ENCODE measurements at places on chromosomes 6 and 20.

DNA sequence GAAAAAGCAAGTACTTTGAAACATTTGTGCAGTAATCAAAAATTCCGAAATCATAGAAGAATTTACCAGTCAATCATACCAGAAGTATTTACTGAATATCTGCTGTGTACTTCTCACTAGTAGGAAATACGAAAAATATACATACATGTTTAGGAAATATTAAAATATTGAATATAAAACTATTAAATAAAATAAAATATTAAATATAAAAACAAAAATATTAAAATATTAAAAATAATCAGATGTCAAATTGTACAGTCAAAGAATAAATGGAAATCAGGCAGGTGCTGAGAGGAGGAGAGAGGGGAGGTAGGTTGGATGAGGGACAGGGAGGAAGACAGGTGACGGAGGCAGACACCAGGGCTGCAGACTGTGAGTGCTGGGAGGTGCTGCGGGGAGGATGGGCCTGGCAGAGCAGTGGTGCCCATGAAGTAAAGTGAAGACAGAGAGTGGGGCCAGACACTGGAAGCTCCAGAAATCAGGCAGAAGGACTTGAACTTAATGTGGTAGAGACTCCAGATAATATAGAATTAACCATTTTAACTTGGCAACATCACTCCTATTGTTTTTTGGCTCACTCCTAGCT, 55.9 kb downstream of the PRKN start:
- DNase-seq = no peak

DNA sequence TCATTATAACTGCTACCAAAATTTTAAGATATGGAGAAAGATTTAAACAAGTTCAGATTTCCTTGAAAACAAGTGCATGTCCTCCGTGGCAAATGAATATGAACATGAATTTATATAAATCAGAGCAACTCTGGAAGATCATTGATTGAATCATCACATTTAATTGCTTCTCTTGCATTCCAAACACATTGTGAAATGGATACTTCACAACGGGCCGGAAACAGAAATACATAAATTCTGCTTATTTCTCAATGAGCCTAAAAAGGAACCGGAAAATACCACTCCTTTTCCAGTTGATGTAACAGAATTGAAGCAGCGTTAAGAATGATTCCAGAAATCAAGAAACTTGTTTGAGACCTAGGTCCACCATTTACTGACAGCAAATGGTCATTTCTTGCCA, 134.6 kb upstream of the BTN3A2 start:
- DNase-seq = no peak

DNA sequence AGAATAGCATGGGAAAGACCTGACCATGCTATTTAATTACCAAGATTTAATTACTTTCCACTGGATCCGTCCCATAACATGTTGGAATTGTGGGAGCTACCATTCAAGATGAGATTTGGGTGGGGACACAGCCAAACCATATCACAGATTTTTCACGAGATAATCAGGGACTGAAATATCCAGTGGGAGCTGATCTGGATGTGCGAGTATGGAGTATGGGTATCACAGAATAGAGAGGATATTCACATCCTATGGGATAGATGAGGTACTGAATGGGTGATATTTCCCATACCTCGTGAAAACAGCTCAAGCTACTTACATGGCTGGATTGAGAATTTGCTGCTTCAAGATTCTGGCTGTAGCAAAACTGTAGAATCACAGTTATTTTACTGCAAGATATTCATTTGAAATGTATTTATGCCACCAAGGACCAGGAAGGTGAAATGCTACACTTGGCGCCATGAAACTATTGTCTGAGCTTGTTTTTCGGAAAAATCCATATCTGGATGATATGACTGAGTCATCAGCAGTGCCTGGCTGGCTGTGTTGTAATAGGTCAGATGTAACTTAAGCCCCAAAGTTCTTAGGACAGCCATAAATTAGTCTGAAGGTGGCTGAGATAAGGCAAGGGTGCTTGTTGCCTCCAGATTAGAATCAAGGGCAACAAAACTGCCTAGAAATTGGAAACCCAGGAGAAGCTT, 29.8 kb downstream of the KCNS1 start:
- DNase-seq = no peak

DNA sequence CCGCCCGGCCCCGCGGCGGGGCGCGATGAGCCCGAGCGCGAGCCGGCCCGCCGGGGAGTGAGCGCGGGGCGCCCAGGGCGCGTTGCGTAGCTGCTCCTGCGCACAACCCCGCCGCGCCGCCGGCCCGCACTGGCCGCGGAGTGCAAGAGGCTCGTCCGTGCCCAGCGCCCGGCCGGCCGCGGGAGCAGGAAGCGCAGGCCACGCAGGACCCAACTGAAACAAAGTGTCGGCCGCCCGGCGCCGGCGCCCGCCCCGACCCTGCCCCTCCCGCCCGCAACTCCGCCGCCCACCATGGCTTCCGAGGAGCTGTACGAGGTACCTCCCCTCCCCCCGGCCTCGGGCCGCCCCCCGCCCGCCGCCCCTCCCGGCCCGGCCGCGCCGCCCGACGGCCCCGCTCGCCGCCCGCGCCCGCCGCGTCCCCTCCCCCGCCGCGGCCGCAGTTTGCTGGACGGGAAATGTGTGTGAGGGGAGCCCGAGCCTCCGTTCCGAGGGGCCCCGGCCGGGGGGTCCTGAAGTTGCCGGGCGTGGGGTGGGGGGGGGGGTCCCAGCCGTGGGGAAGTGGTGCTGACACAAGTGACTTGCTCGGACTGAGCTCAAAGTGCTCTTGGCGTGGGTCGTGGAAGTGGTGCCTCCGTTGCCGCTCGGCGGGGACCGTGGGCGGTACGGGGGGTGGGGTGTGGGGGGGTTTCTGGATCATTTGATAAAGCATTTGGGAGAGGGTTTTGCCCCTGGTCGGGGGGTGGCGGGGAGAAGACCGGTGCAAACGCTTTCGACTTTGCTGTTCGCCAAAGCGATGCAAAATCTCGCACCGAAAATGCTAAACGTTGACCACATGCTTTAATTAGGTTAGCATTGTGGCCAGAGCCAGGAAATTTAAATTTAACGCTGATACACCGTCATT, 539 bp downstream of the CDYL start:
- no peak for DNase-seq

DNA sequence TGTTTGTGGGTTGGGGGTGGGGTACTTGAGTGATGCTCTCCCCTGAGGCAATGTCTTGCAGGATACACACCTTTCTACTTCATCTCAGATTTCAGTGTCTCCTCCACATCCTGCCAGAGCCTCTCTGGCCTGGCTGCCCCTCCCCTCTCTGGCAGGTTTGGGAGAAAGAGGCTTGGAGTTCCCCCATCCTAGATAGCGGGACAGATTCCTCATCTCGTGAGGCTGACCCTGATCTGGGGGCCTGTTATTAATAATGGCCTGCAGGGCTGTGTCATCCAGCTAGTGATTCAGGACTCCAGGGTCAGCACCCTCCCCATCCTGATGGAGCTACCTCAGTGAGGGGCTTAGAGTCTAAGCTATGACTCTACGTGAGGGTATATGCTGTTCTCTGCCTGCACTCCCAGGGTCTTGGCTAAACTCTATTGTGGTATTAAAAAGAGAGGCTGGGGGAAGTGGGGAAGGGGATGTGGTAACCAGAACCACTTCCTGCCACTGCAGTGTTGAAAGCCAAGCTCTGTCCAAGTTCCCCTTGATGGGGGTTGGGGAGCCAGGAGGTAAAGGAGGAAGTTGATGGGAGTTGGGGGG, 3.7 kb upstream of the MMP9 start:
- DNase-seq = no peak

- DNase-seq = no peak
Measured at GRCh38 chr20:62370115-62370806, 3.1 kb upstream of the LAMA5 start.

DNA sequence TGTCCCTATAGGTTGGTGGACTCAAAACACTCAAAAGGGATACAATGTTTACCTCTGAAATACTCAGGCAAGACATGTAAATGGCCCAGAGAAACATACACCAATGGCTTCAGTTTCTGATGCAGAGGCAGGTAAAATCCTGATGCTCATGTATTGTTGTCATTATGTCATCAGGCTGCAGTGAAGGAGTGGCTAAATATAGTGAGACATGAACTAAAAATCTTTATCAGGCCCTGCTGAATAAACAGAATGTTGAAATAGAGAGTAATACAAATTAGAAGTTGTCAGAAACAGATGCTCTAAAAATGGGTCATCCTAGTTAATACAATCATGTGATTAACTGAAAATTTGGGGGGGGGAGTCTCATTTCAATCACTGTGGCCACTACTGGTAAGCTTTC, 20.4 kb downstream of the PTPRK start:
- no peak for DNase-seq

DNA sequence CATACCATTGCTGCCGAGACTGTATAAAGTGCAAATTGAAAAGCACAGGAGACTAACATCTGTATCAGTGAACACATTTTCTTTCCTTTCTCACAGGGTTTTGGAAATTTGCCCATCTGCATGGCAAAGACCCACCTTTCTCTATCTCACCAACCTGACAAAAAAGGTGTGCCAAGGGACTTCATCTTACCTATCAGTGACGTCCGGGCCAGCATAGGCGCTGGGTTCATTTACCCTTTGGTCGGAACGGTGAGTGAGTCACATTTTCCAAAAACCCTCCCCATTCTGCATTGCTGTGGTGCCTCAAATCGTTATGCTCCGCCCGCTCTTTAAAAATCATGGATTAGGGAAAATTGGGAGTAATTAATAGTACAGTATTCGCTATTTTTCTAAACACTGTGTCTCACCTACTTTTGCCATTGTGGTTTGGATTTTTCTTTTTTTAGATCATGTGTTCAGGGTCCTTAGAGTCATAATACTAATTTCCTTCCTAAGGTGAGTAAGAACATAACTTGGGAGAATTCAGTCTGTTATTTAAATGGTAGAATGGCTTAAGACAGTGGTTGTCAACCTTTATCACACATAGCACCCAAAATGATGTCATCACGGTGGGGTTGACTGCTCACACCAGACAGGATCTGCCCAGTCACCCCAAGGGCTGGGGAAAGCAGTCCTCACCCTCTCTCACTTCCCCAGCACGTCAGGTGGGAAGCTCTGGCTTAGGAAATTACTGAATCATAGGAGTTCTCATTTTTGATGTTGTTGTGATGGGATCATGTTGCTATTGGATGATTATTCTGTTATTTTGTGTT, 171.6 kb downstream of the MTHFD1L start:
- DNase-seq = no peak

DNA sequence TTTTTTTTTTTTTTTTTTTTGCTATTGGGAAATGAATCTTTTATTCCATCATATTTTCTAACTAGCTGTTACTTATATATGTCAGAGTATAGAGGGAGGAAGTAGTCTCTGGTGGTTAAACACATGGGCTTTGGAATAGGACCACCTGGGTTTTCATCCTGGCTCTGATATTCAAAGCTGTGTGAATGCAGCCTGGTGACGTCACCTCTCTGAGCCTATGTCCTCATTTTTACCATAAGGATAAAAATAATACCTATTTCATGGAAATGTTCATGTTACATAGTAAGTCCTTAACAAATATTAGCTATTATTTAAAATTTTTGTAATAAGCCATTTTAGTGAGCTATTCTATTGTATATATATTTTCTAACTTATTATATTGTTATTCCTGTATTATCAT, 58.8 kb upstream of the TOX2 start:
- DNase-seq = no peak

DNA sequence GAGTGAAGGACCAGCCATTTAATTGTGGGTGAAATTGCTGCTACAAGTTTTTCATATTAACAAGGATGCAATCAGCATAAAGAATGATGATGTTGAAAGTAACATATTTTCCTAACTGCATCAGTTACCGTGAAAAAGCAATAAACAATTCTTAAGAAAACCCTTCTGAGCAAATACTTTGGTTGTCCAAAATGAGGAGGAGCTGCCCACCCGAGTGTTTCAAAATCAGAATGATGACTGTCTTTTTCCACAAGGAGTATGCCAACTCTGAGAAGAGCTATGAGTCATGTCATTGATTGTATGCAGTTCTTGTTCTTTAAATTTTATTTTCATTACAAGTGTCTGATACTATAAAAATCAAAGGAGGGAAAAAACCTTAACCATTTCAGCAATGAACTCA, 470.5 kb downstream of the COL12A1 start:
- DNase-seq = no peak
